ENCODE measurements at places on chromosomes 13 and 19. TPM values are rescaled to one million over a fixed set of nuclear protein-coding genes. Genes with fewer than 3 reads are reported as not detected.
A peak's percentile ranks its signal among the peaks of the same experiment; 100 is the strongest.

Gene LYPD4
- not detected for total RNA-seq

Gene PEAK3
- total RNA-seq = 0.11 TPM

Gene GJB2
- total RNA-seq = not detected

Gene ZBTB45
- 17.1 TPM for total RNA-seq

GRCh38 chr19:20279516-20279915, 112.5 kb downstream of the ZNF486 start:
- no peaks in the 10 kb centered on the region for H3K36me3 ChIP-seq
- DNase-seq = no peak
- H3K27ac ChIP-seq = no peak overlapping the region
- no peaks in the 10 kb centered on the region for H3K4me1 ChIP-seq
- no peak overlapping the region for H3K4me3 ChIP-seq
- H3K27me3 ChIP-seq = no peaks in the 10 kb centered on the region

DNA sequence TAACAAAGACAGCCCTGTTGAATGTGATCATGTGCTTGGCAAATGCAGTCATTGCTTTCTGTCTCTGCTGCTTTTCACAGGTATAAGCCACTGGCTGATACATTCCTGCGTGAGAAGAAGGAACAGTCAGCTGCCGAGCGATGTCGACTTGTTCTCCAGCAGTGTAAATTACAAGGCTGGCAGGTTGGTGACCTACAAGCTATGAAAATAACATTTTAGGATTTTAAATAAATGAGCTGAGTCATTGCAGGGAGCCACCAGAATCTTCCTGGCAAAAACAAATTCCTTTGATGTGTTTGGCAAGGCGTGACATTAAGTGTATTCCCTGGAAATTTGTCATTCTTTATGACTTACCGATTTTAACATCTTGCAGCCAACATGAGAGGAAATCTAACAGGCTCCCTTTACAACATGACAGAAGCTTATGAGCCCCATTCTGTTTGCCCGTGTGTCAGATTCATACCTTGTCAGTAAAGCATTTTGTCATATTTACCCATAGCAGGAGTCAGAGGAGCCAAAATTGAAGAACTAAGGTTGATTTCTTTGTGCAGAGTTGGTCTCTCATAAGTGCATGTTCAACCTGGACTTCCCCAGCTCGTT, 471.4 kb downstream of the MYO16 start:
- H3K27me3 ChIP-seq = no peaks in the 10 kb centered on the region
- no peaks in the 10 kb centered on the region for H3K36me3 ChIP-seq
- H3K4me3 ChIP-seq = no peak overlapping the region
- H3K27ac ChIP-seq = no peak overlapping the region
- DNase-seq = no peak
- peaks cover 6% of the 10 kb centered on the region for H3K4me1 ChIP-seq

- H3K27me3 ChIP-seq = peaks cover 5% of the 10 kb centered on the region
- peaks cover 6% of the 10 kb centered on the region for H3K4me1 ChIP-seq
- H3K27ac ChIP-seq = no peak within 1 kb of the TSS
- H3K36me3 ChIP-seq = no peaks in the 10 kb centered on the region
- H3K4me3 ChIP-seq = no peak within 1 kb of the TSS
- DNase-seq = no peak
Observed at GRCh38 chr19:14027856-14028450, at the start of gene RLN3. Gene RLN3 (plus strand): TSS chr19:14028148. CDS start chr19:14028205, 57 bp downstream.

GRCh38 chr19:3547301-3547731, 8.3 kb downstream of the TEKTIP1 start:
- no peak for DNase-seq
- peaks cover 10% of the 10 kb centered on the region for H3K27me3 ChIP-seq
- peaks cover 4% of the 10 kb centered on the region for H3K36me3 ChIP-seq

DNA sequence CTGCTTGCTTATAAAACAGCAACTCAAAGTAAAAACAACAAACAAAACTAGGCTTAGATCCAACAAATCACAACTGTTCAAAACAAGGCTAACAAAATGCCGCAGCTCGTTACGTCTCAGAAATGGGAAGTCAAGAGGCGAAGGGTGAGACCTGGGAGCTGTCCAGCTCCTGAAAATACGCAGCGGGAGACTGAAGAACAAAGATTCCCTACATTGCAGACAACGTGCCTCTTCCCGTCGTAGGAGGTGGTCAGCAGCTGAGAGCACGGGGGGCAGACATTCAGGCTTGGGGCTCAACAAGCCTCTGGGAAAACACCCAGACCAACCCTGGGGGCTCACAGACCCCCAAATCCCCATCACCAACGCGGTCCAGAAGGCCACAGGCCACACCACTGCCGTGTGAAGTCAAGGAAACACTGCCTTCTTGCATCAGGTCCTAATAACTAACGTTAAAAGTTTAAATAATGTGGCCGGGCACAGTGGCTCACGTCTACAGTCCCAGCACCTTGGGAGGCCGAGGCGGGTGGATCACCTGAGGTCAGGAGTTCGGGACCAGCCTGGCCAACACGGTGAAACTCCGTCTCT, 13.5 kb downstream of the PLPP2 start:
- H3K4me3 ChIP-seq = no peak overlapping the region
- no peaks in the 10 kb centered on the region for H3K36me3 ChIP-seq
- no peak overlapping the region for H3K27ac ChIP-seq

- H3K27me3 ChIP-seq = peaks cover 11% of the 10 kb centered on the region
- no peak overlapping the region for H3K27ac ChIP-seq
Observed at GRCh38 chr19:33771384-33772101, 25.1 kb upstream of the KCTD15 start.

DNA sequence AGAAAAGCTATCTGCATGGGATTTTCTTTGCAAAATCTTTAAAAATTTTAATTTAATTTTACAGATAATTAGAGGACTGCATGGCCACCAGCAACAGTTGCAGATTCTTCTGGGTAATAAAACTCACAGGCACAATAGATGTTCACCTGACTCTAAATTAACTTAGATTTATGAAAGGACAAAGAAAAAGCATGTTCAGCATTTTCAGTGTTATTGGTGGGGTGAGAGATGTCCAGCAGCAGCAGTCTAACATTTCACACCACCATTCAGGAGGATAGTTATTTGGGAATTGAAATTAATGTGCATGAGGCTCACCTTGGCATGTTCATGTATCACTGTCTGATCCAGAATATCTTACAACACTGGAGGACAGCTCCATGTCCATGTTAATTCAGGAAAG, 74.0 kb downstream of the SCGB2B2 start:
- H3K4me1 ChIP-seq = no peaks in the 10 kb centered on the region
- no peak overlapping the region for H3K27ac ChIP-seq
- H3K27me3 ChIP-seq = no peaks in the 10 kb centered on the region
- H3K4me3 ChIP-seq = no peak overlapping the region
- H3K36me3 ChIP-seq = no peaks in the 10 kb centered on the region

DNA sequence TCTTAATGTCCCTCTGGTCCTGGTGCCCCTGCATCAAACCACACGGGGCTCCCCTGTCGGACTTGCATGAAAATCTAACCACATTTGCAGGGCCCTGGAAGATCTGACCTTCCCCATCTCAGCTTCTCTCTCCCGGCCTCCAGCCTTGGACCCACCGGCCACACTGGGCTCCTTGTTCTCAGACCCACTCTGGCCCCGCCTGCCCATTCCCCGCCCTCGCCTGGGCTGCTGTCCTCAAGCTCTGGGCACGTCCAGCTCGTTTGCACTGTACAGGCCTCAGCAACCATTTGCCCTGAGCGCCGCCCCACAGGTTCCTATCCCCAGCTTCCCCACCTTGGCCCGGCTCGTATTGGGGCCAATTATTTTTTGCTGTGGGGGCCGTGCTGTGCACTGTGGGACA, 10.5 kb downstream of the MYO9B start:
- peaks cover 16% of the 10 kb centered on the region for H3K36me3 ChIP-seq
- no peak overlapping the region for H3K4me3 ChIP-seq
- no peak overlapping the region for H3K27ac ChIP-seq
- H3K27me3 ChIP-seq = no peaks in the 10 kb centered on the region

GRCh38 chr13:60509601-60510386, 112.8 kb downstream of the TDRD3 start:
- no peak overlapping the region for H3K4me3 ChIP-seq
- H3K36me3 ChIP-seq = peaks cover 38% of the 10 kb centered on the region
- H3K27ac ChIP-seq = peak overlapping the region; percentile 39
- no peaks in the 10 kb centered on the region for H3K27me3 ChIP-seq
- H3K4me1 ChIP-seq = peaks cover 13% of the 10 kb centered on the region

DNA sequence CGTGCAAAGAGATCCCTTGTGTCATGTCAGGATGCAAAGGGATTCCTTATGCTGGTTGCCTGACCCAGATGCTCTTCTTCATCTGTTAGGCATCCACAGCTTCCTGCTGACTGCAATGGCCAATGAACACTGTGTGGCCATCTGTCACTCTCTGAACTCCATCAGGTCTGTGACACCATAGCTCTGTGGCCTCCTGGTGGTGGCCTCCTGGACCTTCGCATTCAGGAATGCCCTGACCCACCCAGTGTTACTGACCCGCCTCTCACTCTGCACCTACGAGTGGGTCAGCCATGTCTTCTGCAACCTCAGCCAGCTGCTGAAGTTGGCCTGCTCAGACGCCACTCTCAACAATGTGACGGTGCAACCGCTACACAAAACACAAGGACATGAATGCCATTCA, 23.9 kb upstream of the TPM4 start:
- H3K27me3 ChIP-seq = peaks cover 18% of the 10 kb centered on the region
- no peaks in the 10 kb centered on the region for H3K4me1 ChIP-seq

DNA sequence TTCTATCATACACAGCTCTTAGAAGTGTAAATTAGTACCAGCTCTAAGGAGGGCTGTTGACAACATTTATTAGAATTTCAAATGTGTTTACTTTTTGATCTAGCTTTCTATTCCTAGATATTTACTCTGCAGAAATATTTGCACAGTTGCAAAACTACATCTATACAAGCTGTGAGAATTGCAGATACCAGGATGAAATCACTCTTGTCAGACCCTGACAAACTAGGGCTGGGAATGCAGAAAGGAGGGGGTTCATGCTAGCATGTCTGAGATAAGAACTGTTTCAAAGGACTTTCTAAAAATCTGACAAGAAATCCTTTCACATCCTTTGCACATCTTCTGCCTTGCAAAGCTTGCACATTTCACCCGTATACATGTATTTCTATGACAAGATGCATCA, 11.8 kb upstream of the PABPC3 start:
- peaks cover 5% of the 10 kb centered on the region for H3K27me3 ChIP-seq
- no peaks in the 10 kb centered on the region for H3K4me1 ChIP-seq
- H3K27ac ChIP-seq = no peak overlapping the region
- DNase-seq = no peak
- no peak overlapping the region for H3K4me3 ChIP-seq
- no peaks in the 10 kb centered on the region for H3K36me3 ChIP-seq

All from HFFc6 (cell line).